ENCODE measurements at places on chromosomes 13 and 19. TPM values are rescaled to one million over a fixed set of nuclear protein-coding genes. Genes with fewer than 3 reads are reported as not detected.
A peak's percentile ranks its signal among the peaks of the same experiment; 100 is the strongest.

DNA sequence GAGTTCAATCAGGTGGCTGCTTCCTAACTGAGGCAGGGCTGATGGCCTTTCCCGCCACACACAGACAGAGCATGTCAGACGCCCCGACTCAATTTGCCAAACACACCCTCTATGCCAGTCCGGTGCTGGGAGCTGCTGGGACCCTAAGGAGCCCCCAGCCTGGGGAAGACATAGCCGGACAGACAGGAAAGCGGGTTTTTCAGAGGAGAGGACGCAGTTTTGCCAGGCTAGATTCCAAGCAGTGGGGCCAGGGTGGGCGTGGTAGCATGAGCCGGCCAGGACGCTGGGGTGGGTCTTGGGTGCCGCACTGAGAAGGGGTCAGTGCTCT, 19.8 kb downstream of the MAST3 start:
- no peak for DNase-seq

- no peak for DNase-seq
These were observed 794.3 kb downstream of the LIG4 start for GRCh38 chr13:107421028-107421427.

DNA sequence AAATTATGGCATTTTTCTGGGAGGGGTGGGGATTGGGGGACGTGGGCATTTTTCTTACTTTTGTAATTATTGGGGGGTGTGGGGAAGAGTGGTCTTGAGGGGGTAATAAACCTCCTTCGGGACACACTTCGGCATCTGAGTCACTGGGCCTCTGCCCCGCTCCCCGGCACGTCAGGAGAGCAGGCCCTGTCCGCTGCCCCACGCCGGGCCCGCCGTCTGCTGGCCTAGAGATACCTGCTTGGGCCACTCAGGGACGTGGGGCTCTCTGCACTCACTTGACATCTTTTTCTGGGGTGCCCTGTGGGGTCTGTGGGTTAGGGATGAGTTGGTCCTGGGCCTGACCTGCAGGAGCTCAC, 3.5 kb upstream of the FTL start:
- no peak for DNase-seq

DNA sequence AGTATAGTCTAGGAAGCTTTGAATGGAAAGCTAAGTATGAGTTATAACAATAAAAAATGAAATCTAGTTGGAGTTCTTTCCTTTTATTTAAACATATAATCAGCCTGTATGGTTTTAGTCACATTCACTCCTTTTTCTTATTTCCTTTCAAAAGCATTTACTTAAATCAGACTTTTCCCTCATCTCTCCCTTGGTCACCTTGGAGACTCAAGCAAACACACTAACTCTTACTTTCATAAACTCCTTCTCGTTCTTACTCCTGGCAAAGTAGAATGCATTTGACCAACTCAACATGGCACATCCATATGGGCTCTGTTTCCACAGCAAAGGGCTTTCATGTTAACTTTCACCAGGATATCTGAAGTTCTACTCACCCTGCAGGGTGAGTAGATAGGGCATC, 400.0 kb downstream of the LMO7 start:
- DNase-seq: no peak

DNA sequence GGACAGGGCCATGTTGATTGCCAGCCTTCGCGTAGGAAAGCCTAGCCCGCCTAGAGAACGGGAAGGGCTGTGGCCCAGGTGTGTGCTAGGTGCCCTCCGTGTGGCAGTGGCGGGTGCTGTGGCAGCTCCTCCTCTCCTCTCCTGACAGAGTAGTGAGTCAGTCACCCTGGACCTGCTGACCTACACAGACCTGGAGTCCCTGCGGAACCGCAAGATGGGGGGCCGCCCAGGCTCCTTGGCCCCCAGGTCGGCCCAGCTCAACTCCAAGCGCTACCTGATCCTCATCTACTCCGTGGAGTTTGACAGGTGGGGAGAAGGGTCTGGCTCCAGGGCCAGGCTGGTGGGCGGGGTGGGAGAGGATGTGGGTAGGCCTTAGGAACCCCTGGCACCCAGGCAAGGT, 11.1 kb downstream of the CCDC61 start:
- no peak for DNase-seq

- peak; percentile 15 for DNase-seq
These were observed 942.4 kb upstream of the PCDH20 start for GRCh38 chr13:62357887-62358645.

DNA sequence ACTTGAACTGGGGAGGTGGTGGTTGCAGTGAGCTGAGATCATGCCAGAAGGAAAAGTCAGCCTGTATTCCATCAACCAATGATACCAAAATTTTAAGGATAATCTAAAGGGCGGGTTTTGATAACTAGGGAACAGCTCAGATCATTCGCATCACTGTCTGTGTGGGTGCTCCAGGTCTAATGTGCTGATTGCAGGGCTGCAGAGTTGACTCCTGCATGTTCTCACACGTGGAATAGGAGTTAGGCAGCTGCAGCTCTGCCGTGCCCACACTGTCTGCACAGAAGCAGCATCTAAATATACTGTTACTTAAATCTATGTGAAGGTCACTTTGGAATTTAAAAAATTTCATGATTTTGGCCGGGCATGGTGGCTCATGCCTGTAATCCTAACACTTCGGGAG, 4.3 kb upstream of the PARP4 start:
- no peak for DNase-seq

DNA sequence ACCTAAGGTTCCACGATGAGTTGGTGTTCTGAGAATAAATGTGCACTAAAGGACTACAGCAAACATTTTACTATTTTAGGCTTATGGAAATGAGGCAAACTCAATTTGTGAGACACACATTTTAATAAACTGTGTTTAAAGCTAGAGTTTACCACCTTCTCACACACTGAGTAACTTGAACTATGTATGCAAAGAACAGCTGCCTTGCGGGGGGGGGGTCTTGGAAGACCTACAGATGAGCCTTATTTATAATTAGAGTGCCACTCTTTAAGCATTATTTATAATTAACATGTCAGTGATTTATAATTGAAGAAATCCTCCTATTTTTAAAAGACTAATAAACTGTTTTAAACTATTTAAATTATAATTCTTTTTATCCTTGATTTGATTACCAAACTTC, 300.4 kb downstream of the DLEU7 start:
- no peak for DNase-seq

ZNF154 gene
- 24.5 TPM for polyA plus RNA-seq

ZNF546 gene
- 2.0 TPM for polyA plus RNA-seq

SYNGR4 gene
- not detected for polyA plus RNA-seq

Measured in muscle of arm (tissue), 14 donors.